Mammary epithelial cell (primary cell): ENCODE measurements at places on chromosomes 2 and 18. TPM values are rescaled to one million over a fixed set of nuclear protein-coding genes. Genes with fewer than 3 reads are reported as not detected.

Gene SLC38A11
- total RNA-seq = not detected

Gene SMYD1
- total RNA-seq = 0.33 TPM

Gene SOX11
- 0.32 and 0.82 TPM in 2 replicates for total RNA-seq

Gene PLGLB1
- 1.7 TPM for total RNA-seq

Gene CAVIN2
- total RNA-seq = 10.2 TPM

Gene ADGRF3
- total RNA-seq = 0.17 TPM

Gene CCDC141
- not detected in 2 replicates for total RNA-seq

- DNase-seq = no peak
These were observed 37.7 kb downstream of the CD28 start for GRCh38 chr2:203744091-203744490.

DNA sequence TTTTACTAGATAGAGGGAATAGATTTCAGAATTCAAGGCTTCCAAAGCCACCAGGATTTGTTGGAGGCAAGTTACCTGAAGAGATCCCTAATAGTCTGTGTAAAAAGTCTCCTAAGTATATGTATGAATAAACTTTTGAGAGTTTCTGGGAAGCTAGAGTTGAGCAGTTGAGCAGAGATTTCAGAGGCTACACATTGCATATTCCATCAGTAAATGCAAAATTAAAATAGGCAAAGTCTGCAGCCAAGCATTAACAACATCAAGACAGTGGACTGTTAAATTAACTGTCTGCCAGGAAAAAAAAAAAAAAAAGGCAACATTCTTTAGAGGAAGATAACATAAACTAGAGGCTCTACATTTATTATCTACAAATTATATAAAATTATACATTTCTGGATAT is 420.4 kb upstream of the TMEFF2 start:
- no peak for DNase-seq

DNA sequence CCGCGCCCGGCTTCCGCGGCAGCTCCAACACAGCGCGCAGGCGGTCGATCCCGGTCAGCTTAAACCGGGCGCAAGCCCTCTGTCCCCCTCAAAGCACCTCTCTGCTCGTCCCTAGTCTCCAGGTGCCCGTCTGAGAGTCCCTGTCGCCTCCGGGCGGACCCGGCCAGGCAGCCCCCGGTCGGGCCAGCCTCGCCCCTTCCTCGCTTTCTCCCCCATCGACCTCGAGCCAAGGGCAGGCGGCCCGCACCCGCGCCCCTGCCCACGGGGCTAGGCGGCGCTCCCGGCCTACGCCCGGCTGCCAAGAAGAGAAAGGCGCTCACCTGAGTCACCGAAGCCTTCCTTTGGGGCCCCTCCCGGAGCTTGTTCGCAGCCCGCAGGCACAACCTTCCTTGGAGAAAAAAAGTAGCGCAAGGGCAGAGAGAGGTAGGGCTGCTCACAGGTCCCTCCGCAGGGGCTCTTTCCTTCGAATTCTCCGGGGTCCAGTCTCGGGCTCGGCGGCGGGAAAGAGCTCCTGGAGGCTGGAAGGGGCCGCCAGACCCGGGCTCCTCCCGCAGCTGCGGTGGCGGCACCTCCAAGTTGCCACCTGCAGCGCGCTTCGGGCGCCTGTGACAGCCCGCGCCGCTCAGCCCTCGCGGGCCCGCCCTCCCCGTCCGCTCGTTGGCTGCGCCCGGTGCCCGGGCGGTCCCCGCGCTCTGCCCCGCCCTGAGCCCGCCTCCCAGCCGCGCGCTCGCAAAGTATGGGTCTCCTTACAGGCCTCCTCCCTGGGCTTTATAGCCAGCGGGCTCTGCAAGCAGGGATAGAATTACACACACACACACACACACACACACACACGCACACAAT is 86.5 kb upstream of the EPB41L3 start:
- peak; percentile 22 for DNase-seq

DNA sequence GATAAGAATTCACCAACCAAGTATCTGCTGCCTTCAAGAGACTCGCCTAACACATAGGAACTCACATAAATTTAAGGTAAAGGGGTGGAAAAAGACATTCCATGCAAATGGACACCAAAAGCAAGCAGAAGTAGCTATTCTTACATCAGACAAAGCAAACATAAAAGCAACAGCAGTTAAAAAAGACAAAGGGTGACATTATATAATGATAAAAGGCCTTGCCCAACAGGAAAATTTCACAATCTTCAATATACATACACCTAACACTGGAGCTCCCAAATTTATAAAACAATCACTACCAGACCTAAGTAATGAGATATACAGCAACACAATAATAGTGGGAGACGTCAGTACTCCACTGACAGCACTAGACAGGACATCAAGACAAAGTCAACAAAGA is 41.4 kb downstream of the NEMP2 start:
- DNase-seq = no peak

DNA sequence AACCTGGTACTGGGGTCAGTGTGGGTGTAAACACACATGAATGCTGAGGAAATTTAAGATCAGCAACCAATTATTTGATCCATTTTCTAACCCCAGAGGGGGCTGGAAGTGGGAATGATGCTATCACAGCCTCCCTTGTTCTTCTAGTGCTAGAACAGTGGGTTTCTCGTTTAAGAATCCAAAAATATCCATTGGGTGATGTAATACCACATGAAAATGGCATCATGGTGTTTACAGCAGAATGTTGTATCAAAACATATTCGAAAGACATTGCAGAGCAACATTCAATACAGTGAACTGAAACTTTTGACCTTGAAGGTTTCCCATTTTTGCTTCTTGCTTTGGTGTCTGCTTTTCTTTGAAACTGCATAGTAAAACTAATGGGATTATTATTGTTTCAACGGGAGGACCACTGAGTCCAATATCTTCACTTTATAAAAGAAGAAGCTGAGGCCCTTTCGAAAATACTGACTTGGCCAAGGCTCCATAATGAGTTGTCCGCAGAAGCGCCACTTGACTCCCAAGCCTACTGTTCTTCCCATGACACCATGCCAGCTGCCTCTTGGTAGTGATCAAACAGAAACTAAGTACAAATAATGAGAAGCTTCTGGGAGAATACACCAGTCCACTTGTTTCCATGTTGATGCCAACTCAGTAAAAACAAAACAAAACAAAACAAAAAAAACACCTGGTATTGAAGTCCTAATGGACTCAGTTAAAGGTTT is 106.1 kb downstream of the COLEC12 start:
- DNase-seq = no peak

DNA sequence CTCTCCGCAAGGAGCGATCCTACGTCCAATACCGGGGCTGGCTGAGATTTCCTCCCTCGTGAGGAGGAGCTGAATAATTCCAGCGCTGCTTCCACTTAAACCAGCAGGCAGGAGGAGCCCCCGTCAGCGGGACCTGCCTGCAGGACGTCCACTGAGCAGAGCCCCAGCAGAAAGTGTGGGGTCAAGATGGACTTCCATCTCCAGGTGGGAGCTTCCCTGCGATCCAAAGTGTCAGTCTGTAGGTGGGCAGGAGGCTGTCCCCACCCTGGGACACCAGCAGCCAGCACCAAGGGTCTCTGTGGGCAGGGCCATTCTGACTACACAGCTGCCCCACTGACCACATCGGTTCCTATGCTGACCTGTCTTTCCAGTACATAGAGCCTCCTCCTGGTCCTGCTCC is 462 bp upstream of the OTOS start:
- DNase-seq = no peak

- DNase-seq = no peak
These were observed 605.6 kb downstream of the DCC start for GRCh38 chr18:52945552-52945951.

- no peak for DNase-seq
These were observed 66.7 kb downstream of the PTPN4 start for GRCh38 chr2:119826370-119826961.

GRCh38 chr2:127589358-127589757 is 53.9 kb downstream of the MYO7B start:
- no peak for DNase-seq

DNA sequence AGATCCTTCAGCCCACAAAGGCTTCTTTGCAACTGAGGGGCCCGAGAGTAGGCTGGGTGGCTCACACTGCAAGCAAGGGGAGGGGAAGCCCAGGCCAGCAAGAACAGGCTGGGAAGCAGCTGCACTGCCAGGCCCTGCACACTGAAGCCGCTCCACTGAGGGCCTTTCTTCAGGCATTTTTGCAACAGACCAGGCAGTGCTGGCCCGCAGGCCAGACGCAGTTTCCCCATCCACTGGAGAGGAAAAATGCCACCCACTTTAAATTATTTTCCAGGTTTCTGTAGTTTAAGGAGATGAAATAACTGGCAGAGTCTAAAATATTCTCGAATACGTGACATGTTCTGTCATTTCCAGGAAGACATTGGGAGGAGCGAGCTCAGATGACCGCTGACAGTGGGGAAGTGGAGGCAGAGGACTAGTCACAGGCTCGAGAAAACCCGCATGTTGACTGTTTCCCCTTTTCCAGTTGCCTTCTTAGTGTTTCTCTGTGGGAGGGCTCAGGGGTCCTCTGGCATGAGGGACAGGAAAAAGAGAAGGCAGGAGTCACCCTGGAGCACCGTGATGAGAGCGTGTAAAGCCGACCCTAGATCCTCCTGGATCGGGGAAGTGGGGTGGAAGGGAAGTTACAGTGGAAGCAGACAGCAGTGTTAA is 53.3 kb upstream of the B3GNT7 start:
- DNase-seq = no peak

GRCh38 chr18:58188996-58189395 is 145.0 kb downstream of the NEDD4L start:
- no peak for DNase-seq

DNA sequence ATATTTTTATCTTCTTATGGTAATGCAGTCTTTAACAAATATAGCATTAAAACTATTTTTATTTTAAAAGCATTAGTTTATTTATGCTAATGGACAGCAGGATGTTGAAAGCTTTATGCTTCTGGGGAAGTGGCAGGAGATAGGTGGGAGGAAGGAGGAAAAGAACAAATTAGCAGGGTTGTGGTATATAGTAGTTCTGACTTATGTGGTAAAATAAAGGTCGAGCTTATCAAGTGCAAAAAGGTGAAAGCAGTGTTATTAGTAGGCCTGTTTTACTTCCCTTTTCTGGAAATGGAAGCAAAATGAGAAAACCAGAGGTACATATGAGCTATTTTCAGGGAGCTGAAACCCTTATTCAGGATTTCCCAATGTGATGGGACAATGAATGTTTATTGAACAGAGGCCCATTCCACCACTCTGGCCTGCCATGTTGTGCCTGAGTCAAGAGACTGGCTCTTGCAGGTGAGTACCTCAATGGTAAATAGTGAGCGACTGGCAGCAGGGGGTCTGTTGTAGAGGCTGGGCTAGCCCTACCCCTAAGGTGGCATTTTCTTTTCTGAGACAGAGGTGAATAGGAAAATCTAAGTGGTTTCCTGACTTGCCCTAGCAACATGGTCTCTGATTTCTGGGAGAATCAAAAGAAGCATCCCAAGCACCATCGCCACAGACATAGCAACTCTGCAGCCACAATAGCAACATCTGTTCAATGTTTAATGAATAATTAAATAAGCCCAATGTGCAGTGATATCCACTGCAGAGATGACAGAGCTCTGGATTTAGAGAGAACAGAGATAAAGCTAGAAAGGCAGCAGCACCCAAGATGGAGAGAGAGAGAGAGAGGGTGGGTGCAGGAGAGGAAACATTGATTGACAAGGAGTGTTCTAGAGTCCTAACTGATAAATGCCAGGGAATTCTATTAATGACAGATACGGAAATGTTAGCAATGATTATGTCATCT is 119.7 kb downstream of the UPP2 start:
- no peak for DNase-seq

DNA sequence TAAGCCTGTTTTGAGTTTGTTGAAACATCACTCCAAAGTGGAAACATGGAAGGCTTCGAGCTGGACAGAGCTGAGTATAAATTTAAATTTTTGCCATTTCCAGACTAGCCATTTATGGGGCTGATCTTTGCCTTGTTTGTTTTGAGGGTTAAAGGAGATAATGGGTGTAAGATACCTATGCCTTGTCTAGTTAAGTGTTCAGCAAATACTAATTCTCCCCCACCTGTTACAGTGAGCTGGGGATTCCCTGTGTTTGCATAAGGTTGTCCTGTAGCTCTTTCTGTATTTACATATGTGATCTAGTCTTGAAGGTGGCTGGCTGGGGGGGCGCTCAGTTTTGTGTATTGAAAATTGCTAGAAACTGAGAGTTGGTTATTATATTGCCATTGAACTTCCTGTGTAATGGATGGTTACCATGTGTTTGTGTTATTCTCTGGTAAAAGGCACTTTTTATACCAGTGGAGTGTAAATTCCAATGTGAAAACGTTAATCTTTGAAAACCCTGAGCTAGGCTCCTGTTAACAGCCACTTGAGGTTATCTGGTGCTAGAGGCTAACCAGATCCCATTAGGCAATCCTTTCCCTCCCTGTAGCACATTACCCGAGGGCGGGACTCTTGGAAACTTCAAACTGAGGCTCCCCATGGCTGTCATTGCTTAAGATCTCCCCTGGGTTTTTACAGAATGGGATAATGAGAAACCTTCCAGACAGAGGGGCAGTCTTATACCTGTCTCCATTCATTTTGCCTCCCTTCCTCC is 26.7 kb downstream of the TANC1 start:
- DNase-seq = no peak

GRCh38 chr2:907706-908105 is 42.9 kb upstream of the SNTG2 start:
- no peak for DNase-seq

DNA sequence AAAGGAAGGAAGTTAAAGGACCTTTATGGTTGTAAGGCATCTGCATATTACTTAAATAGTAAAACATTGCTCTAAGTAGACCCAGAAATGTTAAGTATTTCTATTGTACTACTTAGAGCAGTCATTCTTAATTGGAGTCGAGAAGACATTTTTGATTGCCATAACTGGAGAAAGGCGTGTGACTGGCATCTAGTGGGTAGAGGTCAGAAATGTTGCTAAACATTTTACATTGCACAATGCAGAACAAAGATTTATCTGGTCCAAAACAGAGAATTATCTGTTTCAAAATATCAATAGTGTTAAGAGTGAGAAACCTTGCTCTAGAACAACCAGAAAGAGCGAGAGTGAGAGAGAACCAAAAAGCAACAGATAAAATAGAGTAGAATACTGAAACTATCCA is 23.3 kb upstream of the ROCK1 start:
- DNase-seq = peak; percentile 20

DNA sequence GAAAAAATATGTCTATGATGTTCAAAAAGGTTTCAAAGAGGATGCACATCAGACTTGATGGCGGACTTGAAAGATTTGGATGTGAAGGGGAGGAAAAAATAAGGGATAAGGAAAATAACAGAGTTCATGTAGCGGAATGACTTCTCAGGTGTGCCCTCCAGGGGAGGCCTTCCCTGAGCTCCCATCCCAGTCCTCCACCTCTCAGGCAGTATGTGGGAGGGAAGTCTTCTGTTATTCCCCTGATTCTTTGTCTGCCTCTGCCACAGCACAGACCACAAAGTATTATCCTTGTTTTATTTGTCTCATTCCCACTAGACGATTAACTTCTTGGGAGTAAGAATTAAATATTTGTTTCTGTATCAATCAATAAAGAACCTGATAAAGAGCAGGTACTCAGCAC is 17.7 kb downstream of the COL5A2 start:
- DNase-seq = no peak

GRCh38 chr2:54728669-54729120 is 5.2 kb downstream of the EML6 start:
- peak; percentile 87 for DNase-seq

DNA sequence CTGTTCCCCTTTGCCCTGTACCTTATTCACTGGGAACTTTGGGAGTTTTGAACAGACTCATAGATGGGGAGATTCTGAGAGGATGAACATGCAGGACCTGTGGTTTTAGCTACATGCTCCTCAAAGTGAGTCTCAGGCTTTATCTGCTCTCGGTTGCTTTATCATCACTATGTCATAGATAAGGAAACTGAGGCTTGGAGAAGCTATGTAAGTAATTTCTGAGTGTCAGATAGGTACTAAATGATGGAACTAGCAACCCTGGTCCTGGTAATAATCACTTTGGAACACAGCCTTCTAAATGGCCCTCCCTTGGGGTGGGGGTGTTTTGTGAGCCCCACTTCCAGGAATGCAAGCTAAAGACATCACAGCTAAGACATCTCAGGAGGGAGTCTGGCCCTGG is 186.2 kb upstream of the MEX3C start:
- no peak for DNase-seq
